ENCODE measurements at places on chromosomes 1 and 21. TPM values are rescaled to one million over a fixed set of nuclear protein-coding genes. Genes with fewer than 3 reads are reported as not detected.
A peak's percentile ranks its signal among the peaks of the same experiment; 100 is the strongest.

TRNP1 gene
- total RNA-seq, result 1.7 TPM

DNA sequence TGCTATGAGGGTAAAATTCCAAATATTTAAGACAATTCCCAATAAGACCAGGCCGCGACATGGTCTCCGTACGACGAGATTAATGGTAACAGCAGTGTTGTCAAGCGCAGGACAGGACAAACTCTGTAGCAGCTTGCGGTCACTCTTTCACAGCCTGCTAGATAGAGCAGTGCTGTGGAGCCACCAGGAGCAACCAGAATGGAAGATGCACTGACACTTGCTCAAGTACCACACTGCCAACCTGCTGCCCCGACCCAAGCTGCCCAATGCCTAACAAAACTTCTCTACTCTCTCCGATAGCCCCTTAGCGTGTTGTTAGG is 636 bp downstream of the WARS2 start:
- DNase-seq, result no peak

- no peak for DNase-seq
Measured at GRCh38 chr1:35539824-35540261, 17.4 kb downstream of the KIAA0319L start.

IL20 gene
- not detected for total RNA-seq

TRIM62 gene
- 4.4 TPM for total RNA-seq

AMY2A gene
- total RNA-seq, result 2.7 TPM

DNA sequence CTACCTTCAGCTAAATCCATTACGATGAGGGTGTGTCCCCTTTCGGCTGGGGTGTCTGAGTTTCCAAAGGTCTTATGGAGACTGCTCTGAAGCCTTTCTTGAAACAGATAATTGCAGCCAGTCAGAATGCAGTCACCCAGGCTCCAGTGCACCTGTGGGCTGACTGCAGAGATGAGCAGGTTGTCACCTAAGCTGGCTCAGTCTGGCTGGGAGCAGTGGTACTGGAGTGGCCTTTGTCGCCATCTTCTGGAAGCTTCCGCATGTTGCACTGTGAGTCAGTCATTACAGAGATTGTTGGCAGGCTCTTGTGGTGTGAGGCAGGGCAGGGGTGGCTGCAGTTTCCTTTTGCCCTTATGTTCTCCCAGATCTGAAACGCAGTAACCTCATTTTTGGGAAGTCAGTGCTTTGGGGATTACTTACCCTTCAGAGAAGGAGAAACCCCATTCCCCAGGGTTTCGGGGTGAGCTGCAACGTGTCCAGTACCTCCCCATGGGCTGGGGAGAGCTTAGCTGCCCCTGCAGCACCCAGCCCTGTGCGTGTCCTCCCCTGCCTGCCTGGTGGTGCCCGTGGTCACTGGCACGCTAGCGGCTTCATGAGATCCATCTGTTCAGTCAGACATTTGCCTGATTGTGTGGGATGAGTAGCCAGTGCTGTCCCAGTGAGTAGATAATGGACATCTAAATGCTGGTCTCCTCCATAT is 48.0 kb downstream of the SMYD2 start:
- DNase-seq, result no peak

GRCh38 chr1:228921481-228921880 is 186.2 kb downstream of the RHOU start:
- no peak for DNase-seq

- no peak for DNase-seq
Measured at GRCh38 chr1:16250524-16251251, 13.7 kb upstream of the CPLANE2 start.

CLCNKA gene
- total RNA-seq, result 0.39 TPM

DNA sequence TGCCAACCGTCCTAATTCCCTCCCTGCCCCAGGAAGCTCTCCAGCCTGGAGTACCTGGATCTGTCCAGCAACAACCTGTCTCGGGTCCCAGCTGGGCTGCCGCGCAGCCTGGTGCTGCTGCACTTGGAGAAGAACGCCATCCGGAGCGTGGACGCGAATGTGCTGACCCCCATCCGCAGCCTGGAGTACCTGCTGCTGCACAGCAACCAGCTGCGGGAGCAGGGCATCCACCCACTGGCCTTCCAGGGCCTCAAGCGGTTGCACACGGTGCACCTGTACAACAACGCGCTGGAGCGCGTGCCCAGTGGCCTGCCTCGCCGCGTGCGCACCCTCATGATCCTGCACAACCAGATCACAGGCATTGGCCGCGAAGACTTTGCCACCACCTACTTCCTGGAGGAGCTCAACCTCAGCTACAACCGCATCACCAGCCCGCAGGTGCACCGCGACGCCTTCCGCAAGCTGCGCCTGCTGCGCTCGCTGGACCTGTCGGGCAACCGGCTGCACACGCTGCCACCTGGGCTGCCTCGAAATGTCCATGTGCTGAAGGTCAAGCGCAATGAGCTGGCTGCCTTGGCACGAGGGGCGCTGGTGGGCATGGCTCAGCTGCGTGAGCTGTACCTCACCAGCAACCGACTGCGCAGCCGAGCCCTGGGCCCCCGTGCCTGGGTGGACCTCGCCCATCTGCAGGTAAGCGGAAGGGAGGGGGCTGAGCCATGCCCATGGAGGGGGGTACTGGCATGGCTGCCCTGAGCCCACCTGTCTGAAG is 16.5 kb downstream of the PODN start:
- no peak for DNase-seq

DNA sequence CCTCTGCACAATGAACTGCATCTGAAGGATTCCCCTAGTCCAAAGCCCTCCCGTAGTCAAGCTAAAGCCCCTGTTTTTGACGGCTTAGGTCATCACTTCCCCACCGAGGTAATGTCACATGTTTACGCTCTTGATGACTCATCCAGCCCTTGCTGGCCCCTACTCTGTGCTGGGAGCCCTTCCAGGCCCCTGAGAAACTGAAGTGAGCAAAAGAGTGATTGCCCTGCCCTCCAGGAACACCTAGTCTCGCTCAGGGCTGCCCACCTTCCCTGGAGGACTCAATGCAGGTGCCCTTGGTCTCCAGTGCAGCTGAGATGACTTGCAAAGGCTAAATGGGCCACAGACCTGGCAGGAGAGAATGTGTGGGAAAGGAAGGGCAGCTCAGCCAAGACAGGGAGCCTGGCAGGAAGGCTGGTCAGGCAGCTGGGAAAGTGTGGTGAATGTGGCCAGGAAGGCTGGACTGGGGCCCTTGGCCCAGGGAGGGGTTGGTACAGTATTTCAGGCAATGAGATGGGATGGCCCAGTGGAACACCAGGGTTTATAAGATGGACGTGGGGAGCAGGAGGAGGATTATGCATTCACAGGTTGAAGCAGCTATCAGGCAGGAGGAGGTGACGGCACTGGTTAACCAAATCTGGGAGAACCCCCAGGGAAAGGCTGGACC is 345.6 kb downstream of the NPHP4 start:
- DNase-seq, result peak; percentile 71

All from mesenteric fat pad (tissue), 1 donor.